NCI-H2227 treated with DMSO at 0.1 percent for 48 hours (cell line): ENCODE measurements at places on chromosomes 7 and 10.

- DNase-seq = no peak
Measured at GRCh38 chr10:127903789-127904188, 3.1 kb upstream of the PTPRE start.

- DNase-seq = no peak
Measured at GRCh38 chr7:153530441-153530840, 521.8 kb upstream of the DPP6 start.

GRCh38 chr7:151717415-151717814 is 159.5 kb downstream of the PRKAG2 start:
- DNase-seq = no peak

DNA sequence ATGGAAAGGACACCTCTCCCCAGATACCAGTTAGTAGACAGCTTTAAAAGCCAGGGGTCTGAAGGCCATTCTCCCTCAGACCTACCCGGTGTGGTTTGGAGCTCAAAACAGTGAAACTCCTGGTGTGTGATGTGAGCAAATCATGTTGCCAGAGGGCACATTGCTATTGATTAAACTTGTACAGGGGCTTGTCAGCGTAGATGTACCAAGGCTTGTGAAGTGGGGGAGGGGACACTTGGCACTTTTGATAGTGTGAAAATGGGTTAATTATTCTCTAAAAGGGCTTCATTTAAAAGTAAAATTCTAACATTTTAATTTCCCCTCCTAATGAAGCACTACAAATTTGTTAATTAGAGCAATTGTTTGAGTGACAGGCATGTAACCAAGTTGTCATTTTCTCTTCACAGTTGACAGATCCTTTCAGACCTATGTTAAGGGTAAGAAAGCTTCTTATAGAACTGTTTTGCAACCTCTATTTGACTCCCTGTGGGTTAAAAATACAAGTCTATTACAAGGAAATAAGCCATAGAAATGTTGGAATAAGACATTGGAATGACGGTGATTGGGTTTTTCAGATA is 356.9 kb upstream of the GALNT17 start:
- DNase-seq = no peak

DNA sequence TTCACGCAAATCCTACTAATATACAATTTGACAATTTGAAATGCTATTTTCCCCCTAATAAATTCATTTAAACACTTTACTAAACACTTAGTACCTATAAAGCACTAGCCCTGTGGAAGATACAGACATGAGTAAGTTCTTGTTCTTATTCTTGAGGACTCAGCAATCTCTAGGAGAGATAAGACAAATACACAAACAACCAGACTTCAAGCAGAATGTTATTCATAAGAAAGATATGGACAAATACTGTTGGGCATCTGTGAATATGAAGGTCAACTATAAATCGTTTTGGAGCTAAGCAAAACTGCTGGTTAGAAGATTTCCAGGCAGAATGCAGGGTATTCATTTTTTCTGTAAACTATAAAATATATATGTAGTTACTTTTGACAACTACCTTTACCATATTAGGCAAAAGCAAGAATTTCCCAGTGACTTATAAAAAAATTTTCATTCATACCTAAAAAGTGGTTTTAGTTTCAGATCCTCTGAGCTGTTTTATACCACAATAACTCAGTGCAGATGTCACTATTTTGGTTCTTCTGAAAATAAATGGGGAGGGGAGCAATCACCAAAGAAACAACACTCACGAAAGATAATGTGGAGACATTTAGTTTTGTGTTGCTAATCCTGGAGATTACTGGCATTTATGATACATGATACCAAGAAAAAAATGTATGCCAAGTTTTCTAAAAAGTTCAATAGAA is 3.8 kb downstream of the VPS41 start:
- no peak for DNase-seq
